Fibroblast of the aortic adventitia (primary cell): ENCODE measurements at places on chromosomes 7 and 10.
A peak's percentile ranks its signal among the peaks of the same experiment; 100 is the strongest.

GRCh38 chr10:18079665-18080295 is 60.4 kb upstream of the CACNB2 start:
- DNase-seq, result peak; percentile 21

- DNase-seq, result peak; percentile 57
Observed at GRCh38 chr10:63265222-63265617, 132.1 kb downstream of the NRBF2 start.

- DNase-seq, result no peak
Observed at GRCh38 chr7:391961-392524, 102.1 kb downstream of the FOXL3 start.

GRCh38 chr10:76432016-76433012 is 1000.9 kb downstream of the LRMDA start:
- peak; percentile 95 for DNase-seq

- DNase-seq, result no peak
Observed at GRCh38 chr7:1755783-1756625, 85.9 kb downstream of the ELFN1 start.

DNA sequence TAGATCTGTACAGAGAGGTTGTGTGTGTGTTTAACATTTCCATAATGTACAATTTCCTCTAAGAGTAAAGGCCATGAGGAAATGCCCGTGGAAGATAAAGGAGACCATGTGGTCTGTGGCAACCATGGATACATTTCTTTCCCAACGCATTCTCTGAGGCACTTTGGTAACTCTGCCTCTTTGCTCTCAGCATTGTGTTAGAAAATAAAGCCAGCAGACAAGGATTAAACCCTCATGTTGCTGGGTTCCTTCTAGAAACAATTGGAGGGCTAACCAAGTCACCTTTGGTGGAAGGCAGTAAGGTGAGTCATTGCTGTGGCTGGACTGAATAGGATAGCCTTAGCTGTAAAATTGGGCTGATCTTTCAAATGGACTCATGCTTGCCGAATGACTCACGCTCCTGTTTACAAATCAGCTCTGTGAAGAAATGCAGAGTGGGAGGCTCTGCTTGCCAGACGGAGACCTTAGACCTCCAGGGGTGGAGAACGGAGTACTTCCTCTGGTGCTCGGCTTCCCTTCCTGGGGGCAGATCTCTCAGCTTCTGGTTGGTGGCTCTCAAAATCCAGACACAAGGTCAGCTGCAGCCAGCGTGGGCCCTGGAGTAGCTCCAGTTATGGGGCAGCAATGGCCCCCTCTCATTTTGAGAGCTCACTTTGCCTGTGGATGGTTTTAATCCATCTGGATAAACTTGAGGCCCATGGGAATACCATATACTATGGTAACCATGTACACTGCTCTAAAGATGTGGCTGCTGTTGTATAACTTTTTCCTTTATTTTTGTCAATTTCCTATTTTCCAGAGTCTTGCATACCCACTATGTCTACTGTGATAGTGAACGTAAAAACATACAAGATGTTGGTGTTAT is 137.3 kb downstream of the TCF7L2 start:
- DNase-seq, result peak; percentile 100

DNA sequence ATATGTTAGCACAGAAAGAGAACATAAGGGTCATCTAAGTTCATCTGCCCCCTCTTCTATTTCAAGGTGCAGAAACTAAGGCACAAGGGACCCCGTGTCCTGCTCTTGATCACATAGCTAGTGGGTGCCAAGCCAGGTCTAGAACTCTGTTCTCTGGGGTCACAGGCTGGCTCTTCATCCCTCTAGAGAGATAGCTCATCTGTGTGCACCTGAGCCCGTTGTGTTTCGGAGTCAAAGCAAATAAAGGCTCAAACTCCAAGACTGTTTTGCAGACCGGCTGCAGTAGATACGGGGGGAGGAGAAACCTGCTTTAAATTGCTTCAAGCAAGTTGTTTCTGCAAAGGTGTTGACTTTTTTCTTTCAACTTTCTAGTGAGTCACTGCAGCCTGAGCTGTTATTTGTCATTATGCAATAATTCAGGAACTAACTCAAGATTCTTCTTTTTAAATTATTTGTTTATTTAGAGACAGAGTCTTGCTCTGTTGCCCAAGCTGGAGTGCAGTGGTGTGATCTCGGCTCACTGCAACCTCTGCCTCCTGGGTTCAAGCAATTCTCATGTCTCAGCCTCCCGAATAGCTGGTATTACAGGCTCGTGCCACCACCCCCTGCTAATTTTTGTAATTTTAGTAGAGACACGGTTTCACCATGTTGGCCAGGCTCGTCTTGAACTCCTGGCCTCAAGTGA is 6.5 kb downstream of the BLVRA start:
- DNase-seq, result peak; percentile 22

GRCh38 chr7:88223265-88223664 is 3.4 kb upstream of the SRI start:
- DNase-seq, result no peak

- DNase-seq, result peak; percentile 54
Observed at GRCh38 chr7:112018305-112019030, 187.7 kb downstream of the DOCK4 start.

DNA sequence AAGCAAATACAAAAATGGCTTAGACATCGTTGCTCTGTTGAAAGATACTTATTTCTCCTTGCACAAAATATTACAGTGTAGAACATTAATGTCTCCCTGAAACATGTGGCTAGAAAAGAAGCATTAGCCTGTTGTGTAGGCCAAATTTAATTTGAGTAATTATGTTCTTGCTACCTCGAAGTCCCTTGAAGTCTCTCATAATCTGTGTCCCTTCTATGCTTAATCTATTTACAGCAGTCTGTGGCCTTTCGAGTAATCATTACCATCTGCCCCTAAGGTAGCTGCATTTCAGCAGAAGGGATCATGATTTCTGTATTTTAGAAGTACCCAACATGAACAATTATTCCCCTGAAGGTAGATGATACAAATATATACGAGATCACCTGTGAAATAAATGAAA is 615.2 kb downstream of the GRM8 start:
- DNase-seq, result no peak

- DNase-seq, result no peak
Observed at GRCh38 chr7:55550841-55551537, 21.3 kb downstream of the VOPP1 start.

DNA sequence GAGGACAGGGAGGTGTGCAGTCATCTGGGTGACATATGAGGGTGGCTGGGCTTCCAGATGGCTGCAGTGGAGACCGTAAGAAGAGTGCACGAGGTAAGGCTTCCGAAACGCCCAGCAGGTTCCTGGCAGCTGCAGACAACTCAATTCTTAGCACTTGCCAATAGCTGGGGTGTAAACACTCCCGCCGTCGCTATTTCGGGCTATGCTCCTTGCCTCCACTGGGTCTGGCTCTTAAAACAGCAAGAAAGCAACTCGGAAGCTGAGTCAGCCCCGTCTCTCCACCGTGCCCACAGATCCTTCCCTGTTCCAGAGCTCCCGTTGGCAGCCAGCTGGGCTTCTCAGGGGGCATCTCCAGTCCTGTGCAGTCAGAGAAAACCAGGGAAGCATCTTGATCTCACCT is 6.1 kb upstream of the PDGFA start:
- no peak for DNase-seq

DNA sequence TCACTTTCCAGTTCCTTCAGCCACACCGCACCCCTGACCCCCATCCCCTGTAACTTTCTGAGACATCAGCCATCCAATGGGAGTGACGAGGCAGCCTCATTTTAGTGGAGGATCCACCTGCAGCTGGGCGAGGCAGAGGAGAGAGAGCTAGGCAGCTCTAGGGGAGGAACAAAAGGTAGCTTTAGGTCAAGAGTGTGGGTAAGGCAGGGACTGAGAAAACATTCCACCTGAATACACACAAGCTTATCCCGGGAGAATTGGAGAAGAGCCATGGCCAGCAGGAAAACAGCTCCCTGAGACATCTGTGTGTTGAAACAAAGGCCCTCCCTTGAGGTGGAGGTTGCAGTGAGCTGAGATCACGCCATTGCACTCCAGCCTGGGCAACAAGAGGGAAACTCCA is 6.7 kb upstream of the KLRG2 start:
- no peak for DNase-seq

GRCh38 chr7:44565097-44565794 is 8.5 kb downstream of the DDX56 start:
- DNase-seq, result peak; percentile 59

DNA sequence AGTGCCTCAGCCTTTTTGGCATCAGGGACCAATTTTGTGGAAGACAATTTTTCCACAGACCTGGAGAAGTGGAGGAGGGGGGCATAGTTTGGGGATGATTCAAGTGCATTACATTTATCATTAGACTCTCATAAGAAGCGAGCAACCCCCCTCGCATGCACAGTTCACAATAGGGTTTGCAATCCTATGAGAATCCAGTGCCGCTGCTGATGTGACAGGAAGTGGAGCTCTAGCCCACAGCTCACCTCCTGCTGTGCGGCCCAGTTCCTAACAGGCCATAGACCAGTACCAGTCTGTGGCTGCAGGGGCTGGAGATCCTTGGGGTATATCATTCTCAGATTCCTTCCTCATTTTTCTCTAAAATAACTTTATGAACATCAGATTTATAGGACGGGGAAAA is 50.8 kb downstream of the ATAD1 start:
- no peak for DNase-seq

- DNase-seq, result no peak
Observed at GRCh38 chr10:5079836-5080235, 14.4 kb upstream of the AKR1C3 start.

DNA sequence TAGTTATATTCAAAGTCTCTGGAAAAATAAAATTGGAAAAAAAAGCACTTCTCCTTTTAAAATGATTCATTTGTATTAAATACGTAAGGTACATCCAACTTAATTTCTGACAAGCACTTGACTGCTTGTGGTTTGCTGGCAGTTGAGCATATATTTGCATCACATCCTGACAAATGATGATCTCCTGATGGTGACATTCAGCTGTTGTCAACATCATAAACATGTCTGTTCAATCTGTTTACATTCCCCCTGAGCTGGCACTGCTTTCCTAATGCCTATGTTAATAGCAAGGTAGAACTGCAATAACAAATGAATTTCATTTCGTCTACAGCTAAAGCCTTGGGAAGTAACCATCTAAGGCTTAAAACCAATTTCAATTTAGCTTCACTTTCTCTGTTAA is 24.4 kb downstream of the TSPAN12 start:
- DNase-seq, result no peak

- DNase-seq, result no peak
Observed at GRCh38 chr7:151143261-151144015, 24.1 kb downstream of the GBX1 start.

- no peak for DNase-seq
Observed at GRCh38 chr7:158414002-158414401, 173.6 kb downstream of the PTPRN2 start.
